ENCODE measurements at places on chromosomes 1 and 21.

- no peak for DNase-seq
These were observed 12.0 kb downstream of the ERVH48-1 start for GRCh38 chr21:42913476-42913875.

DNA sequence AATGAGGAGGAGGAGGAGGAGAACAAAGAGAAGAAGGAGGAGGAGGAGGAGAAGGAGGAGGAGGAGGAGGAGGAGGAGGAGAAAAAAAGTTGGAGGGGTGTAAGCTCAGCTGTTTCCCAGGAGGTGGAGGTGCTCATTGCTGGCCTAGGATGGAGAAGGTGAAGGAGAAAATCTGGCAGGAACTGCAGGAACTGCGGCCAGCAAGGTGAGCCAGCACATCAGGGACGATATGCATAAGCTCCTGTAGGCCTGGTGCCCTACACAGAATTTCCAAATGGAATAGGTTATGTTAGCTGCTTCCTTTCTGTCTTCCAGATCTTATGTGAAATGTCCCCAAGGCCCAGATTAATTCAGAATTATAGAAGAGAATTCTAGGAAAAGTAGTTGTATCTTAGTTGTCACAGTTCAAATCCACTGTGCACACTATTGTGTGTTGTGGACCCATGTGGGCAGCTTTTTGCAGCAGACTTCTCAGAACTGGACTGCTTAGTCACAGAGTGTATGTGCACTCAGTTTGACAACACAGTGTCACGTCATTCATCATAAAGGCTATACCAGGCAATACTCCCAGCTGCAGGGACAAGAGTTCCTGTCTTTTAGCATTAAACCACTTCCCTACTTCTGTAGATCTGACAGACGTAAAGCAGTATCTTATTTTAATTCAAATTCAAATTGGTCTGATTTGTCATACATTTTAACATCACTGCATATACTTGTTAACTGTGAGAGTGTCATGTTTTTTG, 303.7 kb downstream of the HLX start:
- DNase-seq = peak; percentile 66

DNA sequence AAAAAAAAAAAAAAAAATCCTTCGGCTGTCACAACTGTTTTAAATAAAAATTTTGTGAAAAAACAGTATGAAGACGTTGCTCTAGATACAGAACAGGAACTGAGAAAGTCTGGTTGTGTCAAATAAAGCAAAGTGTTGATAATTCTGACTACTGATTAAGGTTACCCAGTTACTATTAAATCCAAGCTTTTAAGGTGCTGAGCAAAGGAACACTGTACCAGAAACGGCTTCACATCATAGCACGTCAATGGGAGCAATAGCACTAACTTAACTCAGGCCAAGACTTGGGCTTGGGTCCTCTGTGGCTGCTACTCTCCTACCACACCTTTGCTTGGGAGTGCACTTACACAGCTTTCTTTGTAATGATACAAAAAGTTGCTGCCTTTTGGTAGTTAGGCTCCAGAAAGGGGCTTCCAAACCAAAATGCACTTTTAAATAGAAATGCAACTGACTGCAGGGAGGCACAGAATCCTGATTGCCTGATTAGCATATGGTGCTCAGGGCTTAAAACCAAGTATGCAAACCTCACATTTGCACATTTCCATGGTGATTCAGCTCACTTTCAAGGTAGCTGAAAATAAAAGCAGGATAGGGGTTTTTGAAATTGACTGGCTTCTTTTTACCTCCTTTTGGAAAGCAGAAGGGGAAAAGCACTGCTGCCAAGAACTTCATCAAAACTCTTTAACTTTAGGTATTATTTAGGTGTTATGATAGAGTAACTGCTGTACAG, 6.3 kb downstream of the MCL1 start:
- DNase-seq = no peak

- no peak for DNase-seq
These were observed 48.8 kb upstream of the GJA5 start for GRCh38 chr1:147809236-147809635.

DNA sequence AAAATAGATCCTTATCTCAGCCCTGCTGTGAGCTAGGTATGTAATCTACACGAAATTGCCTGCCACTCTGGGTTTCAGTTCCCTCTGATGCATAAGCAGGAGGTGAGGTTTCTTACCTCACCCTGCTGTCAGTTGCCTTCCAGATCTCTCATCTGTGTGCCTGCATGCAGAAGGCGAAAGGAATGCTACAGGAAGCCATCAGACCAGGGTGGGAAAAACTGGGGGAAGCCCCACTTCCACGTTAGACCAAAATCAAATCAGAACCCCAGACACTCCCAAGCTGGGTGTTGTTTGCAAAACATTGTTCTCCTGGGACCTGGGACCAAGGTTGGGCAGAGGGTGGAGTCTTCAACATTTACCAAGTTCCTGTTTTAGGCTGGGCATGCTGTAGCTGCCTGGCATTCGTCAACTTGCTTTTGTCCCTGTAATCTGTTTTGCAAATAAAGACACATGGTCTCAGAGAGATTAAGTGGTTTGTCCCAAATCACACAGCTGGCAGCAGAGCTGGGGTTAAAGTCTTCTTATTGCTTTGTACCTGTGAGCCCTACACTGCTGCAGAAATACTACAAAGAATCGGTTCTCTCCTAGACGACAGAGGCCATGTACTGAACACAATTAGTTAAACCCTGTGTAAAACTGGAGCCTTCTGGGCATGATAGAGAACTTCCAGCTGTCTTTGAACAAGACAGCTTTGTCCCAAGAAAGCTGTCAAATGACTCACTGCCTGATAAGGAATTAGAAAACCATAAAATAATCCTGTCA, 389.7 kb upstream of the RUNX1 start:
- peak; percentile 64 for DNase-seq

DNA sequence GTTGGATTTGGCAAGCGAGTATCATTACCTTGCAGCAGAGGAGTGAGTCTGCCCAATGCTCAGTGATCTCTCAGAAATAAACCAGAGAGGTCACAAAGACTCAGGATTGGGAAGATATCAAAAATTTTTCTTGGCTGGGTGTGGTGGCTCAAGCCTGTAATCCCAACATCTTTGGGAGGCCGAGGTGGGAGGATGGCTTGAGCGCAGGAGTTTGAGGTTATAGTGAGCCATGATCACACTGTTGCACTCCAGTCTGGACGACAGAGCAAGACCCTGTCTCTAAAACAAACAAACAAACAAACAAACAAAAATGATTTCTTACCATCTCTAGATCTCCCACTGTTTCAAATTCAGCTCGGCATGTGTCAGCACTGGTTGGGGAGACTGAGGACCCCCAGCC, 13.3 kb upstream of the BECN2 start:
- peak; percentile 6 for DNase-seq

DNA sequence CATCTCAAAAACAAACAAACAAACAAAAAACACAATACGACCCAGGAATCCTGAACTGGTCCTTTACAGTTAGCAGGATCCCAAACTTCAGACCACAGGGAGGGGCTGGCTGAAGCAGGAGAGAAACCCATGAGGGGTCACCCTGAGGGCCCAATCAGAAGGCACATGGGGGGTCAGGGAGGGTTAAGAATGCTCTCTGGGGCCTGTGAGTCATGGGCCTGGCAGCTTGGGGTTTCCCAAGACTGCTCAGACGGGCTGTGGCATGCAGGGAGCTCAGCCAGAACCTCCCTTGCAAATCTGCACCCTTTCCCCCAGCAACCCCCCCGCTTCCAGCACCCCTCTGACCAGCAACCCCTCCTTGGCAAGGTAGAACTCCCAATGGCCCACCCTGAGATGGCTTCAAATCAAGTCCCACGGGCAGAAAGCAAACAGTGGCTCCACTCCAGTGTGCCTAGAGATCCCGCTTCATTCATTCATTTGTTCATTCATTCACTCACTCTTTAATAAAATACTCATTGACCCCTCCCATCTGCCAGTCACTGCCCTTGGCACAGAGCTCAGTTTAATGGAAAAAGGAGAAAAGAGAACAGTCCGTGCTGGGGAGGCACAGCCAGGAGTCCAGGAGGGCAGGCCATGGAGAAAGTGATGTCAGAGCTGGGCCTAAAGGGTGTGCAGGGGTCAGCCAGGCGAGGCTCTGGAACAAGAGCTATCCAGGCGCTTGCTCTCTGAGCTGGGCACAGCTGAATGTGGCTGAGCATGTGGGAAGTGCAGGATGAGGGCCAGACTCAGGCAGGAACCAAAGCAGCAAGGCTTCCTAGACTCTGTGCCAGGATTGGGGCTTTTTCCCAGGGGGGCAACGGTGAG, 8.2 kb downstream of the UQCRHL start:
- no peak for DNase-seq

- DNase-seq = peak; percentile 69
These were observed 79.0 kb downstream of the GALNT2 start for GRCh38 chr1:230145953-230146476.

- DNase-seq = no peak
These were observed 37.2 kb upstream of the AGO1 start for GRCh38 chr1:35845766-35846165.

- DNase-seq = peak; percentile 51
These were observed 54.9 kb upstream of the BACE2 start for GRCh38 chr21:41112740-41113692.

- no peak for DNase-seq
These were observed 527 bp downstream of the MACO1 start for GRCh38 chr1:25430967-25431881.

DNA sequence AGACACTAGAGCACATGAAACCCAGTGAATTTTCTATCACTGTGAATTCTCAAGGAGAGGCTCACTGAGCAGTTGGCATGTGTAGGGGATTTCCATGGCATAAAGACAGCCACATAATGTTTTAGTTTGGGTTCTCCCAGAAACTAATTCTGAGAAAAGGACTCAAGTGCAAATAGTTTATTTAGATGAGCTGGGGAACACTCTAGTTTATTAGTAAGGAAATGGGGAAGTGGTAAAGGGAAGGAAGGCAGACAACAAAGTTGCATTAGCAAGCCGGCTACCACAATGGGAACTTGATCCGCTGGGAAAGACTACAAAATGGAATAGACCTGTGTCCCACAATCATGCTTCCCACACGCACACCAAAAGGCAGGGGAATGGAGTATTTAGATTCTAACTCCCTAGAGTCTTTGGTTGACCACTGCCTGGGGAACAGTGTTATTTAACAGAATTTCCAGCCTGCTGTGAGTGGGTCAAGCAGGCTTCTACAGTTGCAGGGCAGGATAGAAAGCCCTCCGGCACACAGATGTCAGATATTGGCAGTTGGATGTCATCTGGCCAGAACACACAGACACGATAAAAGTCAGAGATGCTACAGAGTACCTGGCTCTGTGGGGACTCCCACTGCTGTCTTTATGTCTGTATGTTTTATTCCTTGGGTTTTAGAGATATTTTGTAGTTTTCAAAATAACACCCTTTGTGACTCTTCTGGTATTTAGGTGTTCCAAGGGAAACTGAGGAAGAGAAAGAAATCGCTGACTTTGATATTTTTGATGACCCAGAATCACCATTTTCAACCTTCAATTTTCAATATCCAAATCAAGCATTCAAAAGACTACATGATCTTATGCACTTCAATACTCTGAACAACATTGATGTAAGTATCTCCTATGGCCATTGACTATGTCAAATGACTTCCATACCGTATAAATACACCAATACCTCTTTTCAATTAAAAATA, 150.1 kb downstream of the PLA2G4A start:
- DNase-seq = peak; percentile 63

DNA sequence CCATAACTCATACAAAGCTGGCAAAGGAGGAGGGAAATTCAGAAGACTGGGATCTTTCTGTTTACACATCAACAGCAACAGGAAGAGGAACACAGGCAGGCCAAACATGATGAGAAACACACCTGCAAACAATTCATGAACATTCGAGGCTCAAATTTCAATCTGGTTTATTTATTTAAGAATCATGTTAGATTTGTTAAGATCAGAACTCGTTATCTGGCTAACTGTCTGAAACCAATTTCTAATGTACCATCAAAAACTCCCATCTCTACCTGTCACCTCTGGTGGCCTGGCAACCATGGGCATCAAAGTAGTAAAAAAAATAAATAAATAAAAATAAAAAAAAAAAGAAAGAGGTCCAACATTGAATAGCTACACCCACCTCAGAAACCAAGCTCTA, 9.8 kb downstream of the LBR start:
- no peak for DNase-seq

DNA sequence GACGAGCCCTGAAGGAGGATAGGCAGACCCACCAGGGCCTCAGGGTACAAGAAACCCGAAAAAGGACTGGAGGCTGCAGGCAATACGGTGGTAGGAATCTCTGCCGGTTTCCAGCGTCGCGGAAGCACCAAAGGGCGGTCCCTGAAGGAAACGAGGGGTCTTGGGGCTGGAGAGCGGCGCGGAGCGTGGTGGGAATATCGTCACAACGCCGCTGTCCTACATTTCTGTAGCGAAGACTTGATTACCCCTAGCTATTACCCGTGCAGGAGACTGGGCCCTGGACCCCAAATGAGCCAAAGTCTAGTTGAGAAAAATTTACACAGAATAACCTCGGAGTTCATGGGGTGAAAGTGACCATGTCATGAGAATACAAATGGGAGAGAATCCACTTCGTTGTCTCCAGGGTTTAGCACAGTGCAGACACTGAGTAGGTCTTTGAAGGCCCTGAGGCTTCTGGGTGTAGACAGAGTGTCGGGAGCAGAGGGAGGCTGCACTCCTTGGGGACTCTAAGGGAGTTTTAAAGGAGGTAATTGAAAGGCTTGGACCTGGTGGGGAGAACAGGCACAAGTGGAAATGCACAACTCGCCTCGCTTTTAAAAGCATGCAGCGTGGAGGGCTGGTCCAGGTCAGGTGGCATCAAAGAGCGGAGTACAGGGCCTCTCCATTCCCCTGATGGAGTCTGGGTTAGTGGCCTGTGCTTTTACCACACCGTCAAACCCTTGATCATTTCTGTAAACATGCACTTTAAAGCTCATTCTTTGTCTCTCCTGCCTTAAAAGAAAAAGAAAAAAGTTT, 1.5 kb downstream of the ATP1A1 start:
- no peak for DNase-seq

- peak; percentile 3 for DNase-seq
These were observed 105.7 kb upstream of the PLPPR5 start for GRCh38 chr1:99110140-99111041.

GRCh38 chr1:26787381-26787705, 407 bp upstream of the PIGV start:
- DNase-seq = no peak

DNA sequence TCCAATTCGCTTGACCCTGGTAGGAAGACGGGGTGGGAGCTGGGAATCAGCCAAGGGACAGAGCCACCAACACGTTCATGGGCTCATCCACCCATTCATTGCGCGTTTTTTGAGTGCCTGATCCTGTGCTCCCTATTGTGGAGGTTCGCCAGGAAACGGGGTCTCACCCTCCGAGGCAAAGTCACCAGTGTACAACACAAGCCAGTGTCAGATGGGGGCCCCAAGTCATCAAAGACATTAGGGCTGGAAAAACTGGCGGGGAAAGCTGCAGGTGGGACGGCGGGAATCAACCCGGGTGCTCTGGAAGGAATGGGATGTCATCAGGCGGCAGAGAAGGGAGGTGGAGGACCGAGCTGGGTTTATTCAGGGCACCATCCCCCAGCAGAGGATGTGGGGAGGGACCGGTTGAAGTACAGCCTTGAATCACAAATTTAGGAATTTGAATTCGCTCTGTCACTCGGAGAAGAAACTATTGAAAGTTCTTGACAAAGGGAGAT, 667 bp upstream of the NID1 start:
- no peak for DNase-seq

GRCh38 chr1:229171934-229172333, 99.0 kb upstream of the RAB4A start:
- DNase-seq = no peak
